Kidney epithelial cell (primary cell): ENCODE measurements at places on chromosomes 12 and 14.
A peak's percentile ranks its signal among the peaks of the same experiment; 100 is the strongest.

DNA sequence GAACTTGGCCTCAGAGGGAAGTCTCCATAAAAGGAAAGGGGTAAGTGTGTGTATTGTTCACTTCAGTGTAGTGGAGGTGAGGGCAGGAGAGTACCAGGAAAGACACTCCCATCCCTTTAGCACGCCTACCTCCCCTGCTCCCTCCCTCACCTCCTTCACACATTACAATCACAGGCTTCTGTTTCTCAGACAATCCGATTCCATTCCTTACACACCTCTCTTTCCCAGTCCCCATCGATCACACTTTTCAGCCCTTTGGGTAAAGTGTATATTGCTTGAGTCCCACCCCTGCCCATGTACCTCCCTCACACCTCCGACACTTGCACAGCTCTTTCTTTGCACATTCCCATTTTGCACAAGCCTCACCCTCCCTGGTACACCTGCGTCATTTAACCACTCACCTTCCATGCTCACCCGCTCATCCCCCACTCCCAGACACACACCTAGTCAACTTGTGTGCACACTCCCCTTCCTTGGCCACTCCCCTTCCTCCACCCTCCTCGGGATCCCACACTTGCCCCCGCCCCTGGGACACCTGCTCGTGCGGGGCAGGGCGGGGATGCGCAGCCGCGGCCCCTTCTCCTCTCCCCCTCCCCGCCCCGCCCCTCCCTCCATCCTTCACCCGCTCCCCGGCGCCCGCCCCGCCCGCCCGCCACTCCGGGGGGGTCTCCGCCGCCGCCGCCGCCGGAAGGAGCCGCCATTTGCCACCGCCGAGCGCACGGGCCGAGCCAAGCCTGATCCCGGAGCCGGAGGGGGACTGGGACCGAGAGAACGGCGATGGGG, at the start of gene MARCHF9:
Gene MARCHF9, plus strand, starts transcription at position 693 of the 783 bp plus-strand sequence. CDS start 426 bp downstream, outside the sequence.
- no peak for DNase-seq

DNA sequence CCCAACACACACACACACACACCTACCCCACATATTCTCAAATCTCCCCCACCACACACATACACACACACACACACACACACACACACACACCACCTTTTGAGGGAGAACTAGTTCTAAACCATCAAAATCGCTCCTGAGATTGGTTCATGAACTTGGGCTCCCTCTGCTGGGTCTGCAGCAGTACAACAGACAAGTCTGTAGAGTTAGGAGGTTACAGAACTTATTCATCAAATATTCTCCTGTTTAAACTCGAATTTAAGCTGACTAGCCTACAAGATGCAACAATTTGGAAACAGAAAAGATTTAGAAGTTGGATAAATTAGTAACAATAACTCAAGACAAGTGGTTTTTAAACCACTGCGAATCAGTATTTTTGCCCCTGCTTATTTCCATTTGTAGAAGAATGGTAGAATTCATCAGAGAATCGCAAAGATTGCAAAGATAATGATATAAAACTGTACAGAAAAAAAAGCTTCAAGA, 136.4 kb upstream of the USP15 start:
- DNase-seq: peak; percentile 5

- no peak for DNase-seq
These were observed 206.4 kb downstream of the BCL11B start for GRCh38 chr14:99065551-99065950.

GRCh38 chr14:24079491-24080141, 8.3 kb downstream of the CPNE6 start:
- no peak for DNase-seq

DNA sequence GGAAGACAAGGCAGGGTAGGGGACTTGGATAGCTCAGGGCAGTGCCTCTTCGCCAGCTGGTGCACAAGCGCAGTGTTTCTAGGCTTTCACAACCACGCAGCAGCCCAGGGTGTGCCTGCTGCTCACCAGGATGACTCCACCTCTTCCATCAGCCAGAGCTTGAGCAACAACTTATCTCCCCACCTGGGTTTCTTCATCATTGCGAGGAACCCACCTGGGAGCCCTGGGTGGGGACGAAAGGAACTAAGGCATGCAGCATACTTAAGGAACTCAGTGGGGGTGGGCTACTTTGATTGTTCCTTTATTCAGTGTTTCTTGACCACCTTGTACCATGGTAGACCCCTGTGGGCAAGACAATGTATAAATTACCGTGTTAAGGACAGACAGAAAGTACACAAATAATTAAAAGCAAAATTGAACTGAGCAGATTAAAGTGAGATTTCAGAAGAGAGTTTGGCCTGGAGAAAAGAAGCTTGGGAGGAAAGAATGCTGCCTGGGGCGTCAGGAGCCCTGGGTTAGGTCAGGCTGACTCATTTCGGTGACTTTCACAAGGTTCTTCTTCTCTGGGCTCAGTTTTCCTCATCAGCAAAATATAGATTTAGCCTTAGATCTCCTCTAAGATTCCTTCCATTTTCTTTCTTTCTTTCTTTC, 22.9 kb downstream of the KRT18 start:
- DNase-seq: no peak

DNA sequence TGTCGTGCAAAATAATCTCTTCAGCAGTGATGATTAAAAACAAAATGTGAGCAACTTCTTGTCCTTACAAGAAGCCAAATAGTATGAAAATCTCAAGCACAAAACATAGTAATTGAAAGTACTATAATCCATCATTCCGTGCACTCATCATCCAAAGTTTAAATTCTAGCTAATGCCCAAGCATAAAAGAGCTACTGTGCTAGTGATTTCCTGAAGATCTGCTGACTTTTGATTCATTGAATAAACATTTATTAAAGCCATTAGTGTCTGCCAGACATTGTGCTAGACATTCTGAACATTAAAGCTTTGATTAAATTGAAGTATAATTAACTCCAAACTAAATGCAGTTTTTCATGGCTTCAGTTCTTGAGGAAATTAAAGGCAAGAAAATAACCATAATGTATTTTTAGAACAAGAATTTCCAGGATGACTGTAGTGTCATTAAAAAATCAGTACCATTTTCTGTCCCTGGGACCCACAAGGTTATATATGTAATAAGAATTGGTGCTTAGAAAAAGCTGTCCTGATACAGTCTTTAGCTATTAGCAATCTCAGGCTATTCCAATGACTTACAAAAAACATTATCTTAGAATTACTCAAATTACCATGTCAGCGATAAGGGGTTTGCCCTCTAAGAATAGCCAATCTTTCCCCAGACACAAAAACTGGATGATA, 71.7 kb downstream of the CMAS start:
- no peak for DNase-seq

DNA sequence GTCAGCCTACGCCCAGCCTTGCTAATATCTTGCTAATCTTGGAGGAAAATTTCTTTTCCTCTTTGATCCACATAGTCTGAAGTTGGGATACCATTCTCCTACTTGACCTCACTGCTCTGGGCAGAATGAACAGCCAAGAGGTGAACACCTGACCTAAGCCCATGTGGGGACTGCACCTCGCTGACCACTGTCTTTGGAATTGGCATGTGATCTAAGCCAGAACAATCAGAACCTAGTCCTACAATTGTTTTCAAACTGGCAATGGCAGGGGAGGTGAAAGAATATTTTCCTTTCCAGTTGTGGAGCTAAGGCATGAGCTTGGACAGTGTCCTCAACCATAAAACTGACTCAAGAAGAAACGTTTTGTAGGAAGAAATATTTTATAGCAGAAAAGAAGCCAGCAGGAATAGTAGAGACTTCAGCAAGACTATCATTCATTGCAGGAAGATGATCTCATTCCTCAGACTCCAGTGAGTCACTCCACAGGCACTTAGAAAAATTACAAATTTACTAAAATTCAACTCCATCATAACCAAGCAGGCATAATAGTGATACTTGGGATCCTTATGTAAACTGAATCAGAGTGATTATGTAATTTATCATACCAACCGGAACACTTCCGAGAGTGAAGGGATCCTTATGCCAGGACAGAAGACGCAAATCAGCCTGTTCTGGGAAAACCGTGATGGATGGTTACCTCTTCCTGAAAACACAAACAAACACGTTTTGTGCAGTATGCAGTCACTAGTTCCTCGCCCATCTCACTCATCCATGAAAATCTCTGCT, 14.7 kb downstream of the PTPRO start:
- peak; percentile 74 for DNase-seq
